ENCODE measurements at places on chromosomes 7 and 10.
A peak's percentile ranks its signal among the peaks of the same experiment; 100 is the strongest.

GRCh38 chr10:80429521-80429973, 21.2 kb downstream of the PRXL2A start:
- peak; percentile 83 for DNase-seq

- DNase-seq: no peak
These were observed 6.3 kb downstream of the GHRHR start for GRCh38 chr7:30970074-30970473.

GRCh38 chr7:54811846-54812254, 52.8 kb upstream of the SEC61G start:
- DNase-seq: no peak

DNA sequence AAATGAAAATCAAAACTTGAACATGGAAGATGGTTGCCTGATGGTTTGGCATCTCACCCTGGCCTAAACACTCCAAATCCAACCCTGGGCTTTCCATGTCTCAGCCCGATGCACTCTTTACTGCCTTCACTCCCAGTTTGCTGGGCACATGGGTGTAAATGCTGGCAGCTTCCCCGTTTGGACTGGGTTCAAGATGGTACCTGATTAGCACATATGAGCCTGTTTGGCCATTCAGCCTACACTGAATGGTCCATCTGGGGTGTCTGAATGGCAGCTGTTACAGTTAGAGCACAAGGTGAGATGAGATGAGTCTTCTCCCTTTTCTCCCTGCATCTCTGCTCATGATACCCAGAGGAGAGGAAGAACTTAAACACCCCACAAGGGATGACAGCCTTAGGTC, 37.1 kb downstream of the ATXN7L1 start:
- no peak for DNase-seq

DNA sequence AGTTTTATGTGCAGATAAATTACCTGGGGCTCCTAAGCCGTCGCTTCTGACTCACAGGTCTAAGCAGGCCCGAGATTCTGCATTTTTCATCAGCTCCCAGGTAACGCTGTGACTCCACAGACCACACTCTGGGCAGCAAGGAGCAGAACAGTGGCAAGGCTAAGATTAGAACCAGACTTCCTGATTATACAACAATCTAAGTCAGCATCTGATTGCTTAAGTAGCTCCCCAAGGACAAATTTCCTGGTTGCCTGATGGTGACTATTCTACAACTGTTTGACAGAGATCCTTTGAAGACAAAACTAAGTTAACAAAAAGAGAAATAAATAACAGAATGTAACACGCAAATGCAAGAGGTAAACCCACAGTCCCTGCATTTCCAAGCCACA, 69.0 kb downstream of the CREB3L2 start:
- no peak for DNase-seq

GRCh38 chr10:13450069-13450468, 78.7 kb downstream of the BEND7 start:
- peak; percentile 26 for DNase-seq

DNA sequence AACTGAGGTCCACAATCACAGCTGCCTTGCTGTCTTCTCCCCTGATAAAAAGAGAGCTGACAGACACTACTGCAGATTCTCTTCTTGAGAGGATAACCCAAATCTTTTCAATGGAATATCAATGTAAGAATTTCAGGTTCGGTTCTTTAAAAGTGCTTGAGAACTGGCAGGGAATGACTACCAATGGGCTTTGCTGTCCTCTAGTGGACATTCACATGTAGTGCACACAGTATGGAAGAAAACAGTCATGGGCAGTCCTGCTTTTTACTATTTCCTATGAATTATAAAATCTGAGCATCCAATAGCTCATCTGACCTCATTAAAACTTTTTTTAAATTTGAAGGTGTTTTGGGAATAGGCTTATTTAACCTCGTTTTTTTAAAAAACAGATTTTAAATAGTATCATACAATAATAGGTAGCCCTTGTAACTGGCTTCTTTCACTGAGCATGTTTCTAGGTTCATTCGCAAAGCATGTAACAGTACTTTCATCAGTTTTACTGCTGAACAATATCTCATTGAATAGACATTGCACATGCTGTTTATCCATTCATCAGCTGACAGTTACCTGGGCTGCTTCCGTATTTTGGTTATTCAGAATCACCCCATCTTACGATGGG, 18.3 kb downstream of the FZD9 start:
- DNase-seq: peak; percentile 19

GRCh38 chr10:113982296-113982695, 61.4 kb upstream of the ADRB1 start:
- no peak for DNase-seq

DNA sequence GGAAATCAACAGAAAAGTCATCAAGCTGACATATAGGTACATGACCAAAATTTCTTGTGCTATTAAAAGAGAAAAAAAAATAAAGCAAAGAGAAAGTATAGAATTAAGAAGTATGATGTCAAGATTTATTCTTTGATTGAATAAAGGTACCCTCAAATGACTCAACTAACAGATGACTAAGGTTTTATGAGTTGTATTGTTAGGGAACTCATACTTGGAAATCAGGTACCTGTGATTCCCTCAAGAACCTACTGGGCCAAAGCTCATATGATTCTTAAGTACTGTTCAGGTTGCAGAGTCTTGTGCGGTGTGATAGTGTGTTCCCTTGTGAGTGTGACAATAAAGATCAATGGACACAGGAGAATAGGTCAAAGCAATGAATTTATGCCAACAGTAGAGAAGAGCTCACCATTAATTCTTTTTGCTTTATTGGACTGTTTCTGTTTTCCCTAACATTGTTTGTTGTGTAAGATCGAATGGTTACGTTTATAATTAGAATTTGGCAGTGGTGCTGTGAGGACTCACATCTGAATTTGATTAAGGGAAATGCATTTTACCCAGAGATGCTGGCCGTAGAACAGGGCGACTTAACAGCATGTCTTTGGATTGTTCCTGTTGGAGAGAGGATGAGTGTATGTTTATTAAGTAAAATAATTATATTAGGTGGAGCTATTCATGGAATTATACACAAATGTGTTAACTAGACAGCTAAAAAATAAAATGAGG, 293.2 kb upstream of the SEMA3D start:
- no peak for DNase-seq

DNA sequence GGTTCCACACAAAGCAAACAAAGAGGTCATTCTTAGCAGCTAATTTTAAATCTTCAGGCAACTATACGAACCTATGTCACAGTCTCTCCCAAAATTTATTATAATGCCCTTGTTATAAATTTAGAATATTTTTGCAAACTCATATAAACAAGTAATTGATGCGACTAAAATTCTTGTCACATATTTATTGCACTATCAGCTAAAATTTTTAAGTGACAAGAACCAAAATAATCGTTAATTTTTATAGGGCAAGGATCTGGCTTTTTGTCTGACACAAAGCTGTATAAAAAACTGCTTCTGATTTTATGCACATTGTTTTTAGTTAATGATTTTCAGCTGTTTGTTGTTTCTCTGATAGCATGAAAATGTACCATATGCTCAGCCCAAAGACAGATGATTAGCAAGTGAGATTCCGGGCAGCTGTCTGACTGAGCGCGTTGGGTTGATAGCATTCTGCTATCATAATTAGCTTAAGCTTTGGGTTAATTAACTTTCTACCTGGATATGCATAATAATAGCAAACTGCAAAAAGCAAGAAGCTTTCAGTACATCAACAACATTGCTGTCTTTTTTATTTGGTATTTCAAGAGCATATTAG, 136.0 kb downstream of the MGMT start:
- no peak for DNase-seq

DNA sequence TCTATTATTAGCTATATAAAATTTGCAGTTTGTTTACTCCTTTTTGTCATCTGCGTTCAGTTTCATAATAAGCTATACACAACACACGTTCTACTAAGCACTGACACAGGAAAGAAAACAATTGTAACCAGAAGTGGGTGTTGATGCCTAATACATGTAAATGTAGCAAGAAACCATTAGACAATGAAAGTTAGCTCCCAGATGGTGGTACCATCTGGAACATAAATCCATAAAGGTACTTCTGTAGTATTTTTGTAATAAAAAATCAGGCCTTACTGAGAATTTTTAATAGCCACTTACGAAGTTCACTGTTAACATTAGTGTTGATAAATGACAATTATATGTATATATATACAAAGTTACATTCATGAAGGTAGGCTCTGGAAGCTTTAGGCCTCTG, 194.7 kb downstream of the KCND2 start:
- no peak for DNase-seq

GRCh38 chr10:36263871-36264270, 621.8 kb upstream of the FZD8 start:
- DNase-seq: no peak

GRCh38 chr10:79282388-79282787, 64.9 kb upstream of the PPIF start:
- DNase-seq: no peak

- DNase-seq: peak; percentile 32
These were observed 136.2 kb upstream of the CTBP2 start for GRCh38 chr10:125296598-125296997.

GRCh38 chr10:50439187-50439586, 184.6 kb downstream of the SGMS1 start:
- no peak for DNase-seq

DNA sequence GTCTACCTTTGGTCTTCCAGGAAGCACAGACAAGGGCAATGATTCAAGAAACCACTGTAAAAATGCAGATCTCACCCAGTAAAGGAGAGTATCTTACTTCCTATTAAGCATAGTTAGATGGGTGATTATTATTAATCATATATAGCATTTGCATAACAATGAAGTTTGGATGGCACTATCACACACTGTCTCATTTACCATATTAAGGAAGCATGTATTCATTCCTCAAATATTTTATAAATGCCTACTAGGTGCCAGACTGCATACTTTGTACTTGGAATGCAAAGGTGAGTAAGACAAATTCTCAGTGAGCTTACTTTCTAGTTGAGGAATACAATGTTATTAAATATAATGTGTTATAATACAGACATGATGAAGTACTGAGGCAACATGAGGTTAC, 53.9 kb upstream of the SKAP2 start:
- DNase-seq: peak; percentile 48

GRCh38 chr10:103595933-103596726, 102.6 kb downstream of the NEURL1 start:
- no peak for DNase-seq

DNA sequence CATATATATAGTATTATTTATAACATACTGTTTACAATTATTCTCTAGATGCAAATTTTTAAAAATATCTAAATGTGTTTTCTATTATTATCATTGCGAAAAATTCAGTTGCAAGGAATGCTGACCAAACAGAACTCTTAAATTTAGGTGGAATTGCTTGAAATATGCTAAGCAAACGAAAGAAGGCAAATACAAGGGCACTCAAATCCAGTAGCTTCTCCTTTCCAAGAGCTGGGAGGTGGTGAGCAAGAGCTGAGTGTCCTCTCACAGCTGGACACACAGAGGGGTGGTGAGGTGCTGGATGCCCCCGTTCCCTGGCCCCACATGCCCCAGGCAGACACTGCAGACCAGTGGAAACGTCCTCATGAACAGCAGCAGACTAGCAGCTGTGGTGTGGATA, 166.0 kb downstream of the TAX1BP1 start:
- no peak for DNase-seq

GRCh38 chr7:116683786-116684185, 11.8 kb downstream of the MET start:
- DNase-seq: no peak

DNA sequence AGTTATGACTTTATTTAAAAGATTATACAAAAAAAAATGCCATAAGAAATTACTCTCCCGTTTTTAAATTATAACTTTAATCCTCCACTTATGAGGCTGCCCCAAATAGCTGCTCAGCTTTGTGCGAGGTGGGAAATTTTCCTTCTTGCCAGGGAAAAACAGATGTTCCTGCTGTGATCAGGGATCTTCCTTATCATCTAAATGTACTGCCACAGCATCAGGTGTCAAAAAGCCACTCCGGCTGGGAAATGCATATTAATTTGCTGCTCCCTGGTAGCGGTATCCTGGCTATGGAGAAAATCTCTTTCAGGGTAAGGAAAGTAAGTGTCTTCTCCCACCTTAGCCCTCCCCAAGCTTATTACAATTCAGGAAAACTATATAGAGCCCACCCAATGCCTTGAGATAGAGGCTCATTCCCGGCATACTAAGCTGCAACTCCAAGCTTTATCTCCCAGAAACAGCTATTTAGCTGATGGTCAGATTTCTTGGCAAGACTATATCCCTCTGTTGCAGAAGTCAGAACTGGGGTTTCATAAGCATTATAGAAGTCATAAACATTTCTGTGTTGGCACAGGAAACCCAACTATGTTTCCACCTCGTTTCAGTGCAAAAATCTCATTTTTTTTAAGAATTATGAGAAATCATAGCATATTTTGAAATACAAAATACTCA, 360.4 kb downstream of the PARD3 start:
- DNase-seq: no peak

- DNase-seq: peak; percentile 60
These were observed 18.9 kb downstream of the LMOD2 start for GRCh38 chr7:123674399-123675180.

GRCh38 chr7:75813084-75813483, 522 bp downstream of the CCL24 start:
- DNase-seq: no peak

GRCh38 chr7:739455-739982, 12.4 kb upstream of the PRKAR1B start:
- DNase-seq: no peak

- no peak for DNase-seq
These were observed 41.4 kb downstream of the AFAP1L2 start for GRCh38 chr10:114362826-114363355.

GRCh38 chr10:113301342-113301984, 251.4 kb upstream of the HABP2 start:
- no peak for DNase-seq

DNA sequence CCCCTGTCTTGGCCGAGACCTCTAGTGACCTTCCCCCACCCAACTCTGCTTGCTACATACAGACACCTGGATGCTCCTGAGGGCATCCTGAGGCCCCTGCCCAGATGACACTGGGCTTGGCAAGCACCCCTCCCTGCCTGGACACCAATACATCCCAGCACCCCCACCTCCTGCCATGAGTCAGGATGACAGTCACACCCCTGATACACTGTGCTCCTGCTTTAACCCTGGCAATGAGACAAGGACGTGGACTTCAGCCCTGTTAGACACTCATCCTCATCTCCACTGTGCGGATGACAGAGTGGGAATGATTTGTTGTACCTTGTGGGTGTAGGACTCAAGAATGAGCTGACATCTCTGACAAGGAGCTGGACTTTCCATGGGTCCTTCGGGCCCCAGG, 186.3 kb upstream of the ADCY1 start:
- no peak for DNase-seq

DNA sequence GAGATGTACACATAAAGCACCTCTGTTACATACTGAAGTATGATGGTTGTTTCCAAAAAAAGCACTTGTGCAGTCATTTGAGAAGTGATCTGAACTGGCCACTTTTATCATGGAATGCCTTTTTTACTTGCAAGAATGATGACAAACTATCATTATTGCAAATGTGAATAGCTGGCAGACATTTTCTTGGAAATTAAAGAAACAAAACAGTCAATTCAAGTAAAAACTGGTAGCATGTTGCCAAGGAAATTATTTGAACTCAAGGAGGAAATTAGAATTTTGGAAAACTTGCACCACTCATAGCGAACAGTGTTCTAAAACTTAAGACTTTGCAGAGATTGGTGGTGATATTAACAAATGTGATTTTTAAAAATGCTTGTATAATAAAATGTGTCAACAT, 6.6 kb downstream of the RHEB start:
- DNase-seq: no peak

All from keratinocyte (primary cell).